Neural progenitor cell (in vitro differentiated cells): ENCODE measurements at places on chromosomes 13 and 19.

DNA sequence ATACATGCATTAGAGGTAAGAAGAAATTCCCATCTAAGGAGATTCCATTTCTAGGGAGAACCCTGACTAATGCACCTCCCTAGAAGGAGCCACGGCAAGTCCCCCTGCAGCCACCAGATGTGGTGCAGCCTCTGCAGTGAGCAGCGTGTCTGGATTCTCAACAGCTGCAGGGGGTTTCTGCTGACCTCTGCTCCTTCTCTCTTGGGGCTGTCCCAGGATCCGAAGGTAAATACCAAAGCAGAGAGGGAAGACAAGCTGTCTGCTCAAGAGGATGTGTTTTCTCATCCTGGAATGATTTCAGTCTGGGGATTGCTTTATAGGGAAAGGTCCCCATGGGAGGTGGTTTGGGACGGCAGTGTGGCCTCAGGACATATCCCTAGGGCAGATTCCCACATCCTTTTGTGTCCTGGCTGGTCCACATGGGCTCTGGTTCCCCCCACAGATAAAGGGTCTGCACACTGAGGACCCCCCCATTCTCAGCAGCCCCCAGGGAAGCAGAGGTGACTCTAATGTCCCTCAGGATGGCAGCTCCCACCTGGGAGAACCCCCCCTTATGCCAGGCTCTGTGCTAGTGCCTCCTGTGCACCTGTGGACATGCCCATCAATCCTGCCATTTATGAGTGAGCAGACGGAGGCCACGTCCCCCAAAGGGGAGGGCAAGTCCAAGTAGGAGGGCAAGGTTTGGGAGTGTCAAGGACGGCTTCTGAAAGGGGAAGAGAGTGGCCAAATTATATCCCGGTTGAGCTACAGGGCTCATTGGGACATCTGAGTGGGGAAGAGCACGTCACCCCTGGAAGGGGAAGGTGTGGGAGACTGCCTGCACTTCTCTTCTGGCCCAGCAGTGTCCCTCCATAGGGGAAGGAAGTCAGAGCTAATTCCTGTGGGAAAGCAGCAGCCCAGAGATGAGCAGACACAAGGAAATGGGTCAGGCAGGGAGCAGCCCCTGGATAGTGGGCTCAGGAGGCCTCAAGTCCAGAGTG, 10.2 kb upstream of the OR10H5 start:
- DNase-seq = no peak

- DNase-seq = no peak
Measured at GRCh38 chr13:59823486-59823885, 340.2 kb downstream of the DIAPH3 start.

GRCh38 chr19:46000491-46001246, 5.4 kb downstream of the CCDC61 start:
- DNase-seq = peak; percentile 79

- no peak for DNase-seq
Measured at GRCh38 chr13:101544979-101545378, 92.5 kb downstream of the ITGBL1 start.

GRCh38 chr19:28956961-28957360, 256.0 kb downstream of the UQCRFS1 start:
- no peak for DNase-seq

- DNase-seq = no peak
Measured at GRCh38 chr13:32804673-32805230, 211.5 kb upstream of the KL start.

DNA sequence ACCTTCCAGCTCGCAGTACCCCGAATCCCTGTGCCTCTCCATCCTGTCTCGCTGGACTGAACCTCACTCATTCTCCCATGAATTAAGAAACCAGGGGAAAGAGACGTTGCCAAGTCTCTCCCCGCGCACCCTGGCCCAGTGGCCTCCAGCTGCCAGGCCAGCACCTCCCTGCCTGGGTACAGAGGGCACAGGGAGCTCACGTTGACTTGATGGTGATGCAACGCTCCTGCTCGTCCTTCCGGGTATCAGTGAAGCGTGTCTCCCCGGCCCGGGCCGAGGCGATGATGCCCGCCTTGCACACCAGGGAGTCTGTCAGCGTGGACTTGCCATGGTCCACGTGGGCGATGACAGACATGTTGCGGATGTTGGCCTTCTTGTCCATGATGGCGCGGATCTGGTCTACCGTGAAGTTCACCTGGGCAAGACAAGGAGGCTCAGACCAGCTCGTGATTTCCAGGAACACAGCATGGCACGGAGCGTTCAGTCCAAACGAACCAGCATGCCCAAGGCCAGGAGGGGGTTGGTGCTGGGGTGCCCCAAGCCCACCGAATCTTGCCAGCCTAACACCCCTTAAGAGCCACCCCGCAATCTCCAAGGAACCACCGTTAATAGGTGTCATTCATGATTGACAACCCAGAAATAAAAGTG, 1.2 kb downstream of the EEF2 start:
- no peak for DNase-seq

GRCh38 chr19:1811942-1812425, at the start of gene ATP8B3:
ATP8B3 (minus strand) TSS chr19:1812276; CDS start chr19:1811736, 540 bp downstream.
- no peak for DNase-seq

DNA sequence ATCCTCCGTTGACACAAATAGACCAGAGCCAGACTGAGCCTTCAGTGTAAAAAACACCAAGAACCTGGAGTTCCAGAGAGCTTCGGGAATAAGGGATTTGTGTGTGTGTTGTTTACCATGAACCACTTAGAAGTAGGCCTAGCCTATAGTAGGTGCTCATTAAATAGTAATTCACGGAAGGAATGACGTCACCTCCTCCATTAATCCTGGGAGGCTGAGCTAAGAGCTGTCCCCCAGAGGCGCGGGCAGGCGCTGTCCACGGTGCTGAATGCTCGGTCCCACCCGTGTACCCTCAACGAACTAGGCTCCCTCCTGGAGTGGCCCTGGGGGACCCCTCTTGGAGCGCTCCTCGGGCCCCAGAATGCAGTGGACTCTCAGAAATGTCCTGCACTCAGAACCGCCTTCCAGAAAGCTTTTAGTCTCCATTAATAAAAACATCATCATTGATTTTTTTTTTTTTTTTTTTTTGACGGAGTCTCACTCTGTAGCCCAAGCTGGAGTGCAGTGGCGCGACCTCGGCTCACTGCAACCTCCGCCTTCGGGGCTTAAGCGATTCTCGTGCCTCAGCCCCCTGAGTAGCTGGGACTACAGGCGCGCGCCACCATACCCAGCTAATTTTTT, 6.5 kb downstream of the UNC13A start:
- peak; percentile 86 for DNase-seq

GRCh38 chr13:95023405-95023804, 277.8 kb downstream of the ABCC4 start:
- DNase-seq = no peak

- no peak for DNase-seq
Measured at GRCh38 chr19:34299576-34299975, 45.2 kb downstream of the GARRE1 start.

DNA sequence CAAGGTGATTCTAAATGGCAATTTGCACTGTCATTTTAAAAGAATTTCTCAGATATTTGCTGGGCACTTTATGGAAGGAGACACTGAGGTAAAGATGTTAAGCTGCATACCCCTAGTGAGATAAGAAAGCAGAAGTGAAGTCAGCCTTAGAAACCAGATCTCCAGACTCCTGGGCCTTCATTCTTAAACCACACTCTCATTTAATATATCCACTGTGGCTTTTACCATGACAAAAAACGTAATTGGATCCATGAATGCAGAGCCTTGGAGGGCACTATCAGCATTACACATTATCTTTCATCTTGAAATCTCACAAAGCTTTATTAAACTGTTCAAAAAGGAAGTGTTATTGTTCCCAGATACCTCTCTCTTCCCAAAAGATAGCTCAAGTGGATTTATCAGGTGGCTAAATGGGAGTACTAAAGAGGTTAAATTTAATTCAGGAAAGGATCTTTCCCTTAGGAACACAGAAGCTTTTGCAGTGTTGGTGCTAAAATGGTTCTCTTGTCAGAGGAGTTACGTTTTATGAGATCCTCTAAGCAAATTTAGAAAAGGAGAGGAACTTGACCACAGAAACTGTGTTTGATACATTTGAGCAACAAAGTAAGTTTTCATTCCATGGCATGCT, 1060.4 kb downstream of the EFNB2 start:
- no peak for DNase-seq

GRCh38 chr13:98399756-98400155, 177.2 kb downstream of the STK24 start:
- DNase-seq = no peak

- no peak for DNase-seq
Measured at GRCh38 chr13:93927431-93927830, 552.1 kb downstream of the DCT start.
